ENCODE measurements at places on chromosomes 7 and 10.

- no peak for DNase-seq
These were observed 291.0 kb downstream of the TNS3 start for GRCh38 chr7:47290867-47291266.

GRCh38 chr10:15795036-15795792, 65.1 kb downstream of the MINDY3 start:
- DNase-seq, result no peak

- DNase-seq, result no peak
These were observed 24.3 kb downstream of the CPVL start for GRCh38 chr7:29122081-29122480.

DNA sequence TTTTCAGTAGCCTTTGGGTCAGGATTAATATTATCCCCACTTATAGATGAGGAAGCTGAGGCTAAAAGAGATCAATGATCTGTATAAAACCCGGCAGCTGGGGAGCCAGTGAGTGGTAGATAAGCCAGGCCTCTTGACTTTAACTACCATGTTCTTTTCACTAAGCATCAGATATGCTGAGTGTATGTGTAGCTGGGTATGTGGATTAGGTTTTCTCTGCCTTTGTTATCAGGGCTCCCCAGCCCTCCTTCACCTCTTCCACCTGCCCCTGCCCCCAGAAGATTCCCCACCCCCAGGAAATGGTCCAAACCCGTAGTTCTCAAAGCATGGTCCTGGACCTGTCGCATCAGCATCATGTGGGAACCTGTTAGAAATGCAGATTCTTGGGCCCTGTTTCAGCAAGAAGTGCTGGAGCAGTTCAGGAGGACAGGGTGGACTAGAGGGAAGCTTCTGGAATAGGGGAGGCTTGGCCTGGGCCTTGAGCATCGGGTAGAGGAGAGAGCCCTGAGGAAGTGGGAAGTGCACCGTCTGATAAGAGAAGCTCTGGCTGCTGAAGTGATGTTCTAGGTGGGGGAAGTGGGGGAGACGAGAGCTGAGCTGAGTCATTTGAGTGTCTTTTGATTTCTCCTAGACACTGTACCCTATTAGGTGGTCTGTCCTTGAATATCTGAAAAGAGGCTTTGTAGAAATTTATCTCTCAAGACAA, 101.3 kb downstream of the HIF1AN start:
- DNase-seq, result no peak
